RKO (cell line): ENCODE measurements at places on chromosomes 7 and 10.
A peak's percentile ranks its signal among the peaks of the same experiment; 100 is the strongest.

- DNase-seq, result no peak
Measured at GRCh38 chr10:46289209-46289810, 2.5 kb downstream of the ANTXRL start.

DNA sequence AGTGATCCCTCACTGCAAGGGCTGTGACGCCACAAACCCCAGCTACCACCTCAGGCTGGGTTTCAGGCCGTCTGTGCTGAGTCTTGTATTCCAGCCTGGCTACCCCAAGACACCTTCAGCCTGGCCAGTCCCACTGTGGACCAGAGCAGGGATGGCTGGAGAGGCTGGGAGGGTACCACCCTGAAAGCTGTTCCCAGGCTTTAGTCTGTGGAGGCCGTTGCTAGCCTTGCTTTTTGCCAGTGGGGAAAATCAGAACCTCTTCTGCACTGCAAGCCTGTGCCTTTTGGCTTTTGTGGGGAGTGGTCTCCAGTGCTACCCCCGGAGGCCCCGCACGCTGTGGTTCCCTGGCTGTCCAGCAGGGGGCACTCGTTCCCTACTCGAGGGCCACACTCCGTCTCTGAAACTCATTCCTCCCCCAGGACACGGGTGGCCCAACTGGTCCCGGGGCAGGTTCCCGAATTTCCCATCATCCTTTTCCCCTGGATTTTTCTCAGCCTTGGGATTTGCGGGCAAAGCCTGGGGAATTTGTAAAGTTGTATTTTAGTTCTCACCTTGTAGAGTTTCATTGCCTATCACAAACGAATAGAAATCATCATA, 128.4 kb upstream of the BTBD16 start:
- no peak for DNase-seq

- no peak for DNase-seq
Measured at GRCh38 chr7:124790645-124791044, 25.1 kb upstream of the GPR37 start.

DNA sequence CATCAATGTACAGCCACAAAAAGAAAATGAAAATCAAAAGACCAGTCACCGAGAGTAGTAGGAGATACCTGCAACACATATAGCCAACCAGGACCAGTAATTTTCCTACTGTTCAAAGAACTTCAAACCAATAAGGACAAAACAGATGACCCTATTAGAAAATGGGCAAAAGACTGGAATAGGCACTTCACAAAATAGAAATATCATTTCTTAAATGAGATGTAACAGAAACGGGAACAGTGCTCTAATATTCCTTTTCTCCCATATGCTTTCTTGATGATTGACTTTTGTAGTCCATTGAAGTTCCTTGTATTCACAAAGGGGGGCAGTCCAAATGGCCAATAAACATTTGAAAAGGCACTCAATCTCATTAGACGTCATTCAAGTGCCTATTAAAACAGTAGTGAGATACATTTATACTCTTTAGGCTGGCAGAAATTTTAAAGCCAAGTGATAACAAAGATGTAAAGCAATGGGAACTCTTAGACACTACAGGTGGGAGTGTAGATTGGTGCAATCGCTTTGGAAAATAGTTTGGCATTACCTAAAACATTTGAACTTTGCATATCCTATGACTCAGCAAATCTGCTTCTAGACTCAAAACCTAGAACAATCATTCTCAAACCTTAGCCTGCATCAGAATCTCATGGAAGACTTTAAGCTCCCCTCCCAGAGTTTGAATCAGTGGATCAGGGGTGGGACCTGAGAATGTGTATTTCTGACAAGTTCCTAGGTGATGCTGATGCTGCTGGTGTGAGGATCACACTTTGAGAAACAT, 24.3 kb upstream of the FOXK1 start:
- no peak for DNase-seq

DNA sequence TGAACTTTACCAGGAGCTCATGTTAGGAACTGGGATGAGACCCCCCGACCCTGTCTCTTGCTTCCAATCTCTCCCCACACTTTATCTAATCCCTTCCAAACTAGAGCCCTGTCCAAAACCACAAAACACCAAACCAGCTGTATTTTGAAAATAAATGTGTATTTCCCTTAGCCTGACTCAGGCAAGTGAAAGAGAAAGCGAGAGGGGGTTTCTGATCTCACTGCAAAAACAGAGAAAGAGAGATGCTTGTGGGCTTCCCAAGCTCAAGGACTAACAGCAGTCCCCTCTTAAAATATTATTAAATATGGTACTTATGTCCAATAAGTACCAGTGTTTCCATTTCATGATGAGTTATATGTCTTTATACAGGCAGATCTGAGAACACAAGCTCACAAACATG, 122.0 kb downstream of the AGMO start:
- DNase-seq, result no peak

DNA sequence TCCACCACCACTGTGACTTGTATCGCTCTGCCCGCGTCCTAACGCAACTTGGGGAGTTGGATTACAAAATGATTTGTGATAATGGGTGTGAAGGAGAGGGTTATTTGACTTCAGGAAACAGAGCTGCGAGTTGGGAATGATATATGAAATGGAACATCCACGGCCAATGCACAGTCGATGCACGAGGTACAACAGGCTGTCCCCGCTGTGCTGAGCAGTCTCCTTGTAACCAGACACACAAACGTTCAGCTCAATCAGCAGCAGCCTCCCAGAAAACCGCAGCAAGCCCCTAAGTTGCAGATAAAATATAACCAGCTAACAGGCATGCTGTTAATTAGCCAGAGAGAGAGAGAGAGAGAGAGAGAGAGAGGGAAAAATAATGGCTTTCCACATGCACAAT, 332.7 kb upstream of the MGMT start:
- no peak for DNase-seq

DNA sequence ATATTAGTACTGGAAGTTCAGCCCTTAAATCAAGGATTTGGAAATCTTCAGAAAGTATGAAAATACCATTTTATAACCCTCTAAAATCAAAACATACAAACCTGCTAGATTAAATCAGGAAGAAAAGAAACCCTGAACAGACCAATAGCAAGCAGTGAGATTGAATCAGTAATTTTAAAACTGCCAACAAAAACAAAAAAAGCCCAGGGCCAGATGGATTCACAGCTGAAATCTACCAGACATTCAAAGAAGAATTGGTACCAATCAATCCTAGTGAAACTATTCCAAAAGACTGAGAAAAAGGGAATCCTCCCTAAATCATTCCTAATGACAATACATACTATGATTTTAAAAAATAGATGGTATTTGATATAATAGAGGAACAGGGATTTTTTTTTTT, 70.1 kb downstream of the MCU start:
- DNase-seq, result no peak

- DNase-seq, result no peak
Measured at GRCh38 chr7:141072548-141073172, 1.2 kb upstream of the TMEM178B start.

GRCh38 chr10:77428691-77429395, 208.8 kb downstream of the KCNMA1 start:
- peak; percentile 35 for DNase-seq

- no peak for DNase-seq
Measured at GRCh38 chr10:64320448-64320847, 799.2 kb downstream of the REEP3 start.

GRCh38 chr7:50957855-50958254, 175.2 kb upstream of the GRB10 start:
- DNase-seq, result no peak

DNA sequence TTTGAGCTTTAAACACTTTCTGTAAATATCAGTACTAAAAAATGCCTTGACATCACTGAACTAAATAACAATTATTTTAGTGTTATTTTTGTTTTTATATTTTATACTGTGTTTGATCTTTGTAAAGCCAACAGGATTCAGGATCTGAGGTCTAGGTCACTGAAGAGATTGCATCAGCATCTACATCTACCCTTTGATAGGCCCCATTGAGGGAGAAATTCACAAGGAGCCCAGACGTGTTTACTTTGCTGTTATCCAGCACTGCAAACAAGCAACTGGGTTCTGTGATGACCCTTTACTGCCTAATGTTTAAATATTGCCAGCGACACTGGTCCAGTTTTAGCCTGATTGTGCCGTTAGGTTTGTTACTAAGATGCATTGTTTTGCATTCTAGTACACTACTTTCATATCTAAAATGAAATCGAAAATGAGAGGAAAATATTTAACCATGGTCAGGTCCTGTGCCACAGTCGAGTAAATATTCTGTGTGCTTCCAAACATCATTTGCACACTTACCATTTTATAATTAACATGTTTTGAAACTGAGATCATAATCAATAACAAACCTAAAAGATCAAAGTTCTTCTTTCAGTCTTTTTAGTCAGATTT, 48.7 kb downstream of the SP8 start:
- no peak for DNase-seq

DNA sequence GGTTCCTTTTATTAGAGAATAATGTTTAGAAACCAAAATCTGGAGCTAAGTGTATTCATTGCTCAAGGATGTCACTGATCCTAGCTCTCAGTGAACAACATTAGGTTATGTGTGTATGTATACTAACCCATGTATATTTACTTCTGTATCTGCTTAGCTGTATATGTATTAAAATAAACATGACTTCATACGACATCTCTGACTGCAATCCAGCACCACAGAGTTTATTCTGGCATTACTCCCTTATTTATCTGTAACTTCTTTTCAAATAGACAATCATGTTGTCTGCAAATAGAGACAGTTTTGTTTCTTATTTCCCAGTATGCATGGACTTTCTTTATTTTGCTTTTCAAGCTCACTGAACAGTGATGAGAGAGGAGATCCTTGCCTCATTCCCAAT, 441.0 kb upstream of the NFE2L3 start:
- DNase-seq, result no peak

DNA sequence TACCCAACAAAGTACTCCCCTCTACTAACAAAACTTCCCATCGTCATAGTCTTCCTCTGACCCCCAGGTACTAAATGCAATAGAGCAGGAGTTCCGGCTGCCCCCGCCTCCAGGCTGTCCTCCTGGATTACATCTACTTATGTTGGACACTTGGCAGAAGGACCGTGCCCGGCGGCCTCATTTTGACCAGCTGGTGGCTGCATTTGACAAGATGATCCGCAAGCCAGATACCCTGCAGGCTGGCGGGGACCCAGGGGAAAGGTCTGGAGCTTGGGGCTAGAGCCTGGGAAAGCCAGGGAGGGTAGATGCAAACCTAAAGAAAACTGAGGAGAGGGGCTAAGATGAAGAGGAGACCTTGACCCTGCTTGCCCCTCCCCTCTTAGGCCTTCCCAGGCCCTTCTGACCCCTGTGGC, 15.3 kb downstream of the EPHB6 start:
- DNase-seq, result no peak

GRCh38 chr10:2077231-2077630, 339.9 kb upstream of the ADARB2 start:
- peak; percentile 43 for DNase-seq

- DNase-seq, result no peak
Measured at GRCh38 chr10:123797813-123798212, 93.8 kb downstream of the CPXM2 start.

DNA sequence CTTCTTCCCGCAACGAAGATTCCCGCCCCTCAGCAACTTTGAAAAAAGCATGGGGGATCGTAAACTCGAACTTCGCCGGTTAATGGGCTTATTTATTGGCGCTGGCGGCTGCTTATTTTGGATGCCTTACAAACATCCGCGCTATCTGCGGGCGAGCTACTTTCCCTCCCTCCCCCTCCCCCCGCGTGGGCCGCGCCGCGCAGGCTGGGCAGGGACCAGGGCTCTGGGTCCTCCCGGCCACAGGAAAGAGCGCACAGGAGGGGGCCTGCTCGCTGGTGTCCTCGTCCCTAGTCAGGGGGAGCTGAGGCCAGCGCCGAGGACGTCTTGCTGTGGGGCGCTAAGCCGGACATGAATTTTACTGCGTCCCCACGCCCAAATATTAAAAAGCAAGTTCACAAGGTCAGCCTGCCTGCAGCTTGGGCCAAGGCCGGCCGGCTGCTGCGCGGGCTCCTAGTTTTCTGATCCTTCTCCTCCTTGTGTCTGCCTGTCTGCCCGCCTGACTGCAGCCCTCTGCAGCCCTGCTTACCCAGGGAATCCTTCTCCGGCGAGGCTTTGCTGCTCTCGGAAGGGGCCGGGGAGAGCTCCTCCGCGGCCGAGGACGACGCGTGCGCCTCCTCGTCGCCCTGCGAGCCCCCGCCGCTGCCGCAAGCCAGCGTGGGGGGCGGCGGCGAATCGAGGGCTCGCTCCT, 1.2 kb downstream of the HOXA10 start:
- peak; percentile 69 for DNase-seq

DNA sequence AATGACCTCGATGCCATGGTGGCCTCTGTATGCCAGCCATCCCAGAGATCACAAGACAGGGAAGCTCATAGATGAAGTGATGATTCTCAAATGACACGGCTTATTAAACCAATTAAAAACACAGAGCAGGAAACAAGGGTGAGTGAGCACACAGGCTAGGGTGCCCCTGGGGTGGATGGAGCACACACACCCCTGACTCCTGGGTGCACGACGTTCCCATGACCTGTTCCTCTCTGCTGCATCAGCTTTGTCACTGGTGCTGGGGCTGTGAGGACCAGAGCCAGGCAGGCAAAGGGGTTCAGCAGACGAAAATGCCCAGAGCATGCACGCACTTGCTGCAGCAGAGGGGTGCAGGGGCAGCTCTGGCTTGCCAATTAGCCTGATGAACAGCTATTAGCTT, 86.5 kb upstream of the LRRC4 start:
- DNase-seq, result no peak

DNA sequence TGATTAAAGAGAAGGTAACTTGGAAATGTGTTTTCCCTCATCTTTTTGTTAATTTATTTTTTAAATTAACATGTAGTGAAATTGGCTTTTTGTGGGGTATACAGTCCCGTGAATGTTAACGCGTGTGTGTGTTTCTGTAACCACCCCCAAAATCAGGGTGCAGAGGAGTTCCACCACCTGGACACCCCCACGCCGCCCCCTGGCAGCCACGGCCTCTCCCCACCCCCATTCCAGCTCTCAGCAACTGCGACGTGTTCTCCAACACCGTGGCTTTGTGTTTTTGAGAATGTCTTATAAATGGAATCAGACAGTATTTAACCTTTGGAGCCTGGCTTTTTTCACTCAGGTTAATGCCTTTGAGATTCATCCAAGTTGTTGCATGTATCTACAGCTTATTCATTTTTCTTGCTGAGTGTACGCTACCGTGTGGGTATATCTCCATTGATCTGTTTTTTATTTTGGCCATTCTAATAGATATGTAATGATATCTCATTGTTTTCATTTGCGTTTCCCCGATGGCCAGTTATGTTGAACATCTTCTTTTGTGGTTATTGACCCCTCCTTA, 218.8 kb downstream of the EBF3 start:
- DNase-seq, result no peak

DNA sequence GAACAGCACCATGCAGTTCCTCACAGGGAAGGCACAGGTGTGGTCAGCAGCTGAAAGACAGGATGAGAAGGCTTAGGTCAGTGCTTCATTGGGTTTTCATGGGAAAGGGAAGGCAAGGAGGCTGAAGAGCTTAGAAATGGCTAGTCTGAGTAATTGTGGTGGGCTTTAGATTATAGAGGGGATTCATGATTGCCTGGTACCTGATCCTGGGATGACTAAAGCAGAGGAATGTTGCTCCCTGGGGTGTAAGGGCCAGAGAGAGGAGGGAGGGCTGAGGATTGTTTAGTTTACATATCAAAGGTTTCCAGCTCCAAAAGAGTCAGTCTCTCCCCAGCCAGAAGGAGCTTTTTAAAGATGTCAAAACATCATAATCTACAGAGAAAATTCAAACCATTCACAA, 396.3 kb upstream of the POM121L12 start:
- no peak for DNase-seq

- no peak for DNase-seq
Measured at GRCh38 chr10:119714484-119714816, 11.4 kb upstream of the INPP5F start.

- DNase-seq, result no peak
Measured at GRCh38 chr7:122018032-122018431, 126.0 kb downstream of the AASS start.
